Stimulated activated CD8-positive, alpha-beta memory T cell treated with anti-CD3 and anti-CD28 coated beads, Interleukin-15, amount 100 ng/mL, for 24 hours (primary cell): ENCODE measurements at places on chromosomes 2 and 18.

DNA sequence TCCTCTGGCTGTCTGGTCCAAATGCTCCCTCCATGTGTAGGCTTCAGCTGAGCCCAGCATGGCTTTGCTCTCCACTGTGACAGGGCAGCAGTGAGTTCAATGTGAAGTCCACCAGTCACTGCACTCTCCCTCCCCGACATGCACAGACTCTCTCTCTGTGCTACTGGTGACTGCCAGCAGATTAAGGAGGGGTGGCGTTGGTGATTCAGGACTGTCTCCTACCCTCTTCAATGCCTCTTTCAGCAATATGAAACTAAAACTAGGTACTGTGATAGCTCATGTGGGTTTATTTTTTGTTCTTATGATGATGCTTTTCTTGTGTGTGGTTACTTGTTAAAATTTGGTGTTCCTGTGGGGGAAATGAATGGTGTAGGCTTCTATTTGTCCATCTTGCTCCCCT is 201.0 kb upstream of the RBMS1 start:
- DNase-seq: no peak

DNA sequence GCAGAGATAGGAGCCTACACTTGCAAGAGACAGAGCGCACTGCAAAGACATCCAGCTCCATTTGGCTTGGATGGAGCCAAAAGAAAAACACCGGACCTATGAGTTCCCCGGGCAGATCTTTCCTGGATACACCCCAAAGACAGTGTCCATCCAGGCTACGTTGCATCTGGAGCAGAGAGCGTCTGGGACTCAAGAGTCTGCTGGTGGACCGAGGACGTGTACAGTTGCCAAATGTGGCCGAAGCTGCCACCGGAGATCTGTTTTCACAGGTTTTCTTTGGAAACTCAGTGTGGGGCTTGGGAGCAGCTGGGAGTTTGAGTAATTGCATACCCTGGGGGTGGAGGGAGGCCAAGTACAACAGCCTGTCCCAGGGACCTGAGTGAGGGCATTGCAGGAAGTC is 192.3 kb upstream of the OSR1 start:
- DNase-seq: no peak

DNA sequence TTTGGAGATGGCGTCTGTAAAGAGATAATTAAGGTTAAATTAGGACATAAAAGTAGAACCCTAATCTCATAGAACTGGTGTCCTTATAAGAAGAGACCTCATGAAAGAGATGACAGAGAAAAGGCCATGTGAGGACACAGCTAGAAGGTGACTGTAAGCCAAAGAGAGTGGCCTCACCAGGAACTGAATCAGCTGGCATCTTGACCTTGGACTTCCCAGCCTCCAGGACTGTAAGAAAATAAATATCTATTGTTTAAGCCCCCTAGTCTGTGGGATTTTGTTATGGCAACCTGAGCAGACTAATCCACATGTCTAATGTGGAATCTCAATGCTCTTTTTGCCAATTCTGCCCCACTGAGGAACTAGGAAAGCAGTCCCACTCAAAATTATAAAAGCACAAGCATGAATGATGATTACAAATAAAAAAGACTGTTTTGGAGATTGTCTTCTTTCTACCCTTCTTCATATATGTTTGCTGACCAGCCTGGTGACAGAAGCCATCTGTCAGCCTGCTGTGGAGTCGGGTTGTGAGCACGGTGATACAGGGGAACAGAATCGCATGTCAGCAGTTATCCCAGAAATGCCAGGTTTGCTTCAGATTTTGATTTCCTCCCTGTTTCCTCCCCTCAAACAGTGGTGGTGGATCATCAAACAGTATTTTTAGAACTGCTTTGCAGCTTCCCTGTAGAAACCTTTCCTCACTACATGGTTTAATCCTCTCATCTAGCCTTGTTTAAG is 54.2 kb downstream of the INPP4A start:
- DNase-seq: no peak

DNA sequence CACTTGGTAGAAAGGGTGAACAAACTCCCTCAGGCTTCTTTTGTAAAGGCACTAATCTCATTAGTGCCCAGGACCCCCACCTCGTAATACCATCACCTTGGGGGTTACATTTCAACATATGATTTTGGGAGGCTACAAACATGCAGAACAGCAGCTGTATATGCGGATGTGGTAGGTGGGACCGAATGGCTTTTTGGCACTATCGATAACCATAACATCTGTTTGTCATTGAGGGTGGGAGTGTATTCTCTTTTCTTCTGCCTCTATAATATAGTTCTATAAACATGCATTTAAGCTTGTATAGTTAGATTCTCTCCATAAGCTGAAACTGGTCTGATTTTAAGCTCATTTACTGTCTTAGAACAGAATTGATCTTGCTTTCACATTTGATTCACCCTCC is 239.1 kb upstream of the BOD1L2 start:
- DNase-seq: no peak

GRCh38 chr2:20429528-20429927 is 17.3 kb upstream of the RHOB start:
- DNase-seq: no peak

DNA sequence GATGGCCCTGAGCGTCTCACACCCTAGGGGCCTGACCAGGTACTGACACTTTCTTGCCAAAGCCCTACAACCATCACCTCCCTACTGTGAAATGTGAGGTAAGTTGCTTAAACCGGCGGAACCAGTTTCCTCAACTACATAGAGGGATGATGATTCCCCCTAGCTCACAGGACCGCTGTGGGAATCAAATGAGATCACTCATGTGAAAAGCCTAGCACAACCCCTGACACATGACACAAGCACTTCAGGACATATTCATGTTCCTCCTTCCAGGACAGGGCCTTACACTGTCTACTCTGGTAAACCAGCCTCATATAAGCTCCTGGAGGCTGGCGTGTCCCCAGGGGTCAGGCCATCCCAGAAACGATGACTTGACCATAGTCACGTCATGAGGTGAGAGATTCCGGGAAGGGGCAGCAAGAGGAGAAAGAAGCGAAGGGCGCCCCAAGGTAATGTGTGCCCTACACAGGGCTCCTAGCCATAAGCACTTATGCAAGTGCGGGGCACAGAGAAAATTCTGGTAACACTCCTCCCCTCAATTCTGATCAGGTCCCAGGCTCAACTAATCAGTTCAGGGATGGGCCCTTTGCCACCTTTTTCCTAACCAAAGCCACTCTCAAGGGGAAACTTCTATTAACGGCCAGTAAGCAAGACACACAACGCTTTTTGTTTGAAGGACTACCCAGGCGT is 49.5 kb downstream of the C2orf42 start:
- DNase-seq: no peak
